Transverse colon (tissue), 4 donors: ENCODE measurements at places on chromosomes 16 and 17. TPM values are rescaled to one million over a fixed set of nuclear protein-coding genes. Genes with fewer than 3 reads are reported as not detected.

The GAST gene
- total RNA-seq: not detected

The NKD1 gene
- total RNA-seq: 1.7 TPM

The TERB1 gene
- not detected for total RNA-seq

The AGRP gene
- not detected for total RNA-seq

The MEFV gene
- total RNA-seq: 0.40 TPM

The OR2C1 gene
- not detected for total RNA-seq

The COX6A2 gene
- not detected for total RNA-seq

The PDIA2 gene
- total RNA-seq: 0.55 TPM

- no peaks in the 10 kb centered on the region for H3K36me3 ChIP-seq
- no peak for DNase-seq
- no peak overlapping the region for H3K27ac ChIP-seq
- H3K4me1 ChIP-seq: no peaks in the 10 kb centered on the region
- no peak overlapping the region for H3K4me3 ChIP-seq
Measured at GRCh38 chr17:279776-280175, 72.8 kb downstream of the RPH3AL start.

DNA sequence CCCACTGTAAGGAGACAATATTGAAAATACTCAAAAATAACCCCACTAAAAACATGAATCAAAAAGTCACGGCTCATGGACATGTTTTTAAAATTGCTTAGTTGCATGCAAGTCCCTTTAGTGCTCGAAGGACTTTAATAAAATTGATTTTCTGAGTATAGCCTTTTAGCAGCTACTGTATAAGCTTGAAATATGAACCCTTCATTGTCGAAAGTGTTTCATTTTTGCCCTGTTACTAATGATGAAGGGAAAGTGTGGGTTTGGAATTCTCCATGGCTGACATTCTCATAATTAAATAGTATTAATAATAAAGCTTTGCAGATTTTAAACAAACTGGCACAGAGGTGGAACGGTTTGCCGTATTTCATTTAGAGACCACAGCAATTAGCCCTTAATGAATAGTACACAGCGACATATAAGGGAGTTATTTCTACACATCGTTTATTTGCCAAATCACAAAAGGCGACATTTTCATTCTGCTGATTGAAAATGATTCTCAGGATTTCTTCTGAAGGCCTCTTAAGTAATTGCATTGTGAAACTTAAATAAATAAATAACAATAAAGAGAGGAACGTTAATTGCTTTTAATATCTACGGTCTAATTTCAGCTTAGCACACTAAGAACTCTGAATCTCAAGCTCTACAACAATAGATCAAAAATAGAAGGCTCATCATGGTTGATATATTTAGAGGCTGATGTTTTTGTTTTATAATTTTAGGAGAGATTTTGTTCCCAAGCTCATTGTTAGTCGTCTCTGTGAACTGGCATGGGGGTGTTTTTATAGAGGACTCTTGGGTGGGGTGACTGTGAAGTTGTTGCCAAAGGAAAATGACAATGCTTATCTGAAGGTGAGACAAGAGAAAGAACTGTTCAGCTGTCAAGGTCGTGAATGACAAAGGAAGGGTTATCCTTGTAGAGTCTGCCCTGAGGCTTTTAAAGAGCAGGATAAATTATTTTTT, 60.6 kb downstream of the IRX6 start:
- no peaks in the 10 kb centered on the region for H3K27me3 ChIP-seq
- no peaks in the 10 kb centered on the region for H3K36me3 ChIP-seq
- H3K4me3 ChIP-seq: no peak overlapping the region
- no peak overlapping the region for H3K27ac ChIP-seq
- H3K4me1 ChIP-seq: no peaks in the 10 kb centered on the region
- no peak for DNase-seq

- H3K36me3 ChIP-seq: no peaks in the 10 kb centered on the region
- no peak overlapping the region for H3K4me3 ChIP-seq
Measured at GRCh38 chr17:29710891-29711418, 88.2 kb upstream of the CORO6 start.

DNA sequence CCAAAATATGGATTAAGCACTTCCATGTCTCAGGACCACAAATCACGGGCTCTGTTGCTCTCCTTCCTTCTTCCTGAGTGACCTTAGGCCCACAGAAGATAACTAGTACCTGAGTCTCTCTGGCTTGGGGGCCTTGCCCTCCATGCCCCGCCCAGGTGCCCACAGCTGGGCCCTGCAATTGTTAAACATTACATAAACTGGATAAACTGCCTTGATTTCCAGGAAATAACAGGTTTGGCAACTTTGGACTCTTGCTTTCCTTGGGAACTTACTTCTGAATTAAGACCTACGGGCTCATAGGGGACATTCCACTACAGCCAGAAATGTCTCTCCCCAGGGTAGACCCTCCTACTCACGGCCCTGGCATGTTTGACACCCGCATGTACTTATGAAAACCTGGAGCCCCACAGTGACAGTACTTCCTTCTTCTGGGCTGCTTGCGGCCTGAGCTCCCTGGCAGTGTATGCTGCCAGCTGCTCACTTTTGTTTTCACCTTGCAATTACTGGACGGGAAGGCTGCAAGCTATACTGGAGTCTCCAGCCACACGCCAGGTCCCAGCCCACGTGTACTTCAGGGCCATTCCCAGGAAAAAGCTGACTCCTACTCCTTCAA, 2.3 kb upstream of the UBALD2 start:
- H3K27ac ChIP-seq: peak overlapping the region; percentile 90
- peak; percentile 84 for DNase-seq
- H3K27me3 ChIP-seq: no peaks in the 10 kb centered on the region
- no peak overlapping the region for H3K4me3 ChIP-seq
- no peaks in the 10 kb centered on the region for H3K36me3 ChIP-seq

DNA sequence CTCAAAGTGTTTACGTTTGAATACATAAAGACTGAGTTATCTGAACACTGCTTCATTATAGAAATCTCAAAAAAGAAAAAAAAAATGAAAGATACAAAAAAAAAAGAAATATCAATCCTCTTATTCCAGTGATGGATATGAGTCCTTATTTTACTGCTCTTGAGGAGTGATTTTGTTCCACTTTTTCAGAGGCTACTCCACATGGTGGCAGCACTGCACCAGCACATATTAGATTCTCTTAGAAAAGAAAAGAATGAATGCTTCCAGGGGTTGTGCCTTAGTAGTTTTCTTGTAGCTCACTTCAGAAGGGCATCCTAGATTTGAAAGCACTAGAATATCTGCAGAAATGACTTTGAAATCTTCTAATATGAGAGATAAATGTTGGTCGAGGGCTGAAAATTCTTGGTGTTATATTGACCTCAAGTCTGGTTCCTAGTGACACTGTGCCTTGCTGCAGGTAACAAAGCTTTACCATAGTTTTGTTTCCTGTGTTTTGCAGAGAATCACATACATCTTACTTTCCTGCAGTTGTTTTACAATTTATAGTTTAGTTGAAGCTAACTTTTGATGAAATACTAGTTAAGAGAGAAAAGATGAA, 25.9 kb downstream of the AP2B1 start:
- DNase-seq: peak; percentile 35
- H3K4me1 ChIP-seq: peaks cover 2% of the 10 kb centered on the region
- H3K4me3 ChIP-seq: no peak overlapping the region

DNA sequence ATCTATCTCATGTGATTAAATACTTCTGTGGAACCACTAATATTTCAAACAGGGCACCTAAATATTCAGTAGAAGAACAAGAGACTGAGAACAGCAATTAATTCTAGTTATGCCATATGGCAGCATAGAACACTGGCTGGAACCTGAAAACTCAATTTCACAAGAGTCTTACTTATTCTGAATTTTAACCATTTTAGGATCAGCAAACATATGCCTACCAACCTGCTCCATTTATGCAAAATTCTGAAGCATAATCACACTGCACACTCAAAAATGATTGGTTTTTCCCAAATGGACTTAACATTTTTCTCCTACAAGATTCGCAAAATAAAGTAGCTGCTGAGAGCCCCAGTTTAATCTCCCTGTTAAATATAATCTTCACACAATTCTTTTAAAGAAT, 43.2 kb downstream of the SKAP1 start:
- no peaks in the 10 kb centered on the region for H3K4me1 ChIP-seq
- peaks cover 18% of the 10 kb centered on the region for H3K27me3 ChIP-seq
- no peak overlapping the region for H3K27ac ChIP-seq
- no peaks in the 10 kb centered on the region for H3K36me3 ChIP-seq

- DNase-seq: no peak
- H3K4me1 ChIP-seq: no peaks in the 10 kb centered on the region
- H3K36me3 ChIP-seq: peaks cover 23% of the 10 kb centered on the region
- no peaks in the 10 kb centered on the region for H3K27me3 ChIP-seq
Measured at GRCh38 chr17:47980541-47980940, 9.6 kb downstream of the CDK5RAP3 start.

GRCh38 chr17:43212641-43213490, 1.2 kb downstream of the TMEM106A start:
- DNase-seq: peak; percentile 12
- H3K4me1 ChIP-seq: peaks cover 26% of the 10 kb centered on the region

- H3K4me3 ChIP-seq: no peak overlapping the region
- H3K27me3 ChIP-seq: no peaks in the 10 kb centered on the region
- DNase-seq: peak; percentile 32
- peaks cover 8% of the 10 kb centered on the region for H3K4me1 ChIP-seq
- no peaks in the 10 kb centered on the region for H3K36me3 ChIP-seq
Measured at GRCh38 chr17:42441371-42442195, 17.1 kb upstream of the ATP6V0A1 start.

- peaks cover 39% of the 10 kb centered on the region for H3K4me1 ChIP-seq
- peak; percentile 41 for DNase-seq
- peak overlapping the region; percentile 24 for H3K4me3 ChIP-seq
- no peaks in the 10 kb centered on the region for H3K36me3 ChIP-seq
Measured at GRCh38 chr16:87854053-87854906, 15.0 kb downstream of the SLC7A5 start.

GRCh38 chr17:14699574-14700185, 398.8 kb downstream of the HS3ST3B1 start:
- no peaks in the 10 kb centered on the region for H3K27me3 ChIP-seq
- no peak overlapping the region for H3K4me3 ChIP-seq
- no peaks in the 10 kb centered on the region for H3K36me3 ChIP-seq
- no peak overlapping the region for H3K27ac ChIP-seq
- no peak for DNase-seq

DNA sequence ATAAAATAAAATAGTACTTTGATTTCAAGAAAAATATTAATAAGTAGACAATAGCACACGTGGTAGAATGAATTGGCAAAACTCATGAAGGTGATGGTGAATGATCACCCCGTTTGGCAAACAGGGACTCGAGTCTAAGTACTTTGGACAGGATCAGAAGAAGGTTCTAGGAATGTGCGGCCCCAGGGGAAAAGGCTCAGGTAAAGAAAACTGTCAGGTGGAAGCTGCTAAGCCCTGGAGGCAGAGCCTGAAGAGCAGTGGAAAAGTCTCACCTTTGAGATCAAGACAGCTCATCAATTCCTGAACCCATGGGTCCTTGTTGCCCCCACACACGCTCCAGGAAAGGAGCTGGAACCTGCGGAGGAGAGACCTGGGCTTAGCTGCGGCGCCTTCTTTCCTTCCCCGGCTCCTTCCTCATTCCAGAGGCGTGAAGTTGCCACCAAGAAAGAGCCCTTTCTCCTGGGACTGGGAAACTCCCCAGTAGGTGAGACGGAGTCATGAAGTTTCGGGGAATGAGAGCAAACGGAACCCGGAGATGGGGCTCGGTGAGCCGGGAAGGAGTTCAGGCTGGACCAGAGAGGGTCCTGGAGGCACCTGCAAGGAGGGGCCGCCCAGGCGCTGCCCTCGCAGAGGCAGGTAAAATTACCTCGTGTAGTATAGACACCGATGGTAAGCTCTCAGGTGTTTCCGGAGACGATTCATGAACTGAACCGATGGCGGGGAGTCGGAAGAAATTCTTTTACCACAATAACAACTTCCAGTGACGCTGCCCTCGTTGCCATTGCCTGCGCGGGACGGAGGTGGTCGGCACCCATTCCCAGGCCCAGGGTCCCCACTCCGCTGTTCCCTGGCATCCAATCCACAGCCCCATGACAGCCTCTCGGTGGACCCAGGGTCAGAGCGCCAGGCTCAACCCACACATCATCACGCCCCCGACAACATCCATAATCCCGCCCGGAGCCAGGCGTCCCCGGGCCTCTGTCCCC, 1.2 kb upstream of the ZMYND15 start:
- no peaks in the 10 kb centered on the region for H3K27me3 ChIP-seq
- peak; percentile 57 for DNase-seq
- peaks cover 6% of the 10 kb centered on the region for H3K4me1 ChIP-seq
- H3K4me3 ChIP-seq: peak overlapping the region; percentile 63
- peak overlapping the region; percentile 75 for H3K27ac ChIP-seq
- no peaks in the 10 kb centered on the region for H3K36me3 ChIP-seq

GRCh38 chr16:68310437-68310773, 341 bp downstream of the SLC7A6OS start:
- DNase-seq: peak; percentile 9
- no peaks in the 10 kb centered on the region for H3K27me3 ChIP-seq
- H3K36me3 ChIP-seq: peaks cover 29% of the 10 kb centered on the region
- H3K4me1 ChIP-seq: peaks cover 28% of the 10 kb centered on the region
- peak overlapping the region; percentile 87 for H3K27ac ChIP-seq

- H3K36me3 ChIP-seq: no peaks in the 10 kb centered on the region
- H3K27me3 ChIP-seq: no peaks in the 10 kb centered on the region
- H3K4me3 ChIP-seq: no peak overlapping the region
- DNase-seq: no peak
Measured at GRCh38 chr16:80583466-80583865, 42.7 kb downstream of the DYNLRB2 start.

DNA sequence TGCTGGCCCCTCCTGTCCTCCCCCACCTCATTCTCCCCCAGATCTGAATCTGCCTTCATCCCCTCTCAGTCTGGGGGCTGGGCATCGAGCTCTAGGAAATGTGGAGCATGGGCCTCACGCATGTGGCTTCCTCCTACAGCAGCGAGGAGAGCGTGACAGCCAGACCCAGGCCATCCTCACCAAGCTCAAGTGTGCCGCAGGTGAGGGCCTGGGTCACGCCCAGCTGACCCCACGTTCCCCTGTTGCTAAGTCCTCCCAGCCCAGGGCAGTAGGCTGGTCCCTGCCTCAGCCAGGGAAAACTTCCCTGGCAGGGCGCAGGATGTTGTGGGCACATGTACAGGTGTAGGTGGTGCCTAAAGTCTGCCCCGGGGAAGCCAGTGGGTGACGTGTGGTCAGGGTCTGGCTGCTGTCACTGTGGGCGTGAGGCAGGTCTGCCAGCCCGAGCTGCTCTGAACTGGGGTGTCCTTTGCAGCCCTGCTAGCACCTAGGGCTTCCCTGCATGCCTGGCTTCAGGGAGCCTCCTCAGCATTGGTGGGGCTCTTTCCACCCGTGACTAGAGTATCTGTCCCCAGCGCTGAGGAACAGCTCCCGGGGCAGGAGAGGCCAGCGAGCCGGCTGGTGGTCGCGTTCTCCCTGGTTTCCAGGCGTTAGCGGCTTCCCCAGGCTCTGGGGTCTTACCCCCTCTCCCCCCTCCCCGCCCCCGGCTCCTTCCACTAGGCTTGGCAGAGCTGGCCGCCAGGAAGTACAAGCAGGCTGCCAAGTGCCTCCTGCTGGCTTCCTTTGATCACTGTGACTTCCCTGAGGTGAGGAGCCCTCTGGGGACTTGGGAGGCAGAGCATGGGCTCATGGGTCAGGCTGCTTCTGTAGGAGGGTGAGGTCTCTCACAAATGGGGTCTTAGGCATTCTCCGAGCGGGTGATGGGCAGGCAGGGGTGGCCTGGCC, 3.6 kb downstream of the GPS1 start:
- no peak overlapping the region for H3K27ac ChIP-seq
- H3K36me3 ChIP-seq: no peaks in the 10 kb centered on the region
- no peak for DNase-seq
- H3K27me3 ChIP-seq: no peaks in the 10 kb centered on the region
- no peak overlapping the region for H3K4me3 ChIP-seq
